ENCODE measurements at places on chromosomes 3 and 15.

- DNase-seq, result no peak
Observed at GRCh38 chr3:37859354-37859753, 2.3 kb upstream of the CTDSPL start.

GRCh38 chr3:114775395-114775794, 371.7 kb downstream of the ZBTB20 start:
- DNase-seq, result no peak

GRCh38 chr3:160784853-160785252, 28.8 kb downstream of the PPM1L start:
- DNase-seq, result no peak

DNA sequence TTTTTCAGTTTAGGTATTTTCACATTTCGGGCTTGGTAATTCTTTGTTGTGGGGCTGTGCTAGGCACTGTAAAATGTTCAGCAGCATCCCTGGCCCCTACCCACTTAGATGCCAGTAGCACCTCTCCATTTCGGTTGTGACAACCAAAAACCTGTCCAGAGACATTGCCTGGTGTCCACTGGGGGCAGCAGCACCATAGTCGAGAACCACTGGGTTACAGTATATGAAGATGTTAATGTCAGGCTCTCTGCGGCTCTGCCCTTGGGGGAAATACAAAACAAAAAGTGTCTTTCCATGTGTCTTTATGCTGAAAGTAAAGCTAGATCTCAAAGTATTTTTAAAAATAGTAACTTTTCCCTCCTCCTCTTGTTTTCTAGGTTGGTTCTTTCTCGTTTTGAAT, 177.2 kb downstream of the ITPR1 start:
- DNase-seq, result no peak

- no peak for DNase-seq
Observed at GRCh38 chr3:186979852-186980251, 49.5 kb downstream of the ST6GAL1 start.

DNA sequence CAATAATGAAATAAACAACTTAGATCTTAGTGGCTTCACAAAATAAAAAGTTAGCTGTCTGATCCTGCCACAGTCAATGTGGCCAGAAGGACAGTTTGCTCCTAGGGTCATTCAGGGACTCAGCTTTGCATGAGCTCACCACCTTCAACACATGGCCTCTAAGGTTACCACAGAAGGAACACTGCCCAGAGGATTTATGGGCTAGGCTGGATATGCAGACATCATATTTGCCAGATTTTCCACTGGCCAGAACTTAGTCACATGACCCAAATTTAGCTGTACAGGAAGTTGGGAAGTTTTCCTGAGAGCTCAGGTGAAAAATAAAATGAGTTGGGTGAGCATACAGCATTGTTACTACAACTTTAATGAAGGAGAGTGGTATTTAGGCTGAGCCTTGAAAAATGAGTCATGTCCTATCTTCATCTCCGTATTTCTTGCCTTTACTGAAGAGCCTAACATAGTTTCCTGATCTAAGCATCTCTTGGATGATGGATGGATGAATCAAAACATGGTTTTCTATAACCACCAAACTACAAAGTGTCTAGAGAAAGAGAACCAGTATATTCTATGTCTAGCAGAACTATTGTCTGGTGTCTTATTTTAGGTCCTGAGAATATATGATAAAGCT, 54.9 kb upstream of the TMEM108 start:
- no peak for DNase-seq

DNA sequence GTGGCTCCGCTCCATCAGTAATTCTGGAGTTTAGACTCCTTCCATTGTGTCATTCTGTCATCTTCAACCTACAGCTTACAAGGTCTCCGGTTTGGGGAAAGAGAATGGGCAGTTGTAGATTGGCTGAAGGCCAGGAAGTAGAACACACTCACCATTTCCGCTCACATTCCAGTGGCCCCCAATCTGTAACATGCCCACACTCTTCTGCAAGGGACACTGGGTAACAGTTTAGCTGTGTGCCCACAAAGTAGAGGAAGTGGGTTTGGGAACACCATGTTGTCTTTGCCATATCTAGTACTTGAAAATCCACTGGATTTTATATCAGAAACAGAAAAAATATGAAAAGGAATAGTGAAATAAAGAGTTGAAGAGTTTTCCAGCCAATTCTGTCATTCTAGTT, 153.5 kb downstream of the SV2B start:
- no peak for DNase-seq

GRCh38 chr15:31323627-31324026, 3.0 kb upstream of the KLF13 start:
- DNase-seq, result no peak

- DNase-seq, result no peak
Observed at GRCh38 chr3:129940086-129940485, 34.4 kb upstream of the TRH start.

GRCh38 chr15:40906991-40907802, 12.9 kb downstream of the VPS18 start:
- DNase-seq, result no peak

GRCh38 chr15:85760049-85760448, 34.7 kb downstream of the KLHL25 start:
- no peak for DNase-seq

- no peak for DNase-seq
Observed at GRCh38 chr15:58311556-58311955, 120.2 kb upstream of the LIPC start.

DNA sequence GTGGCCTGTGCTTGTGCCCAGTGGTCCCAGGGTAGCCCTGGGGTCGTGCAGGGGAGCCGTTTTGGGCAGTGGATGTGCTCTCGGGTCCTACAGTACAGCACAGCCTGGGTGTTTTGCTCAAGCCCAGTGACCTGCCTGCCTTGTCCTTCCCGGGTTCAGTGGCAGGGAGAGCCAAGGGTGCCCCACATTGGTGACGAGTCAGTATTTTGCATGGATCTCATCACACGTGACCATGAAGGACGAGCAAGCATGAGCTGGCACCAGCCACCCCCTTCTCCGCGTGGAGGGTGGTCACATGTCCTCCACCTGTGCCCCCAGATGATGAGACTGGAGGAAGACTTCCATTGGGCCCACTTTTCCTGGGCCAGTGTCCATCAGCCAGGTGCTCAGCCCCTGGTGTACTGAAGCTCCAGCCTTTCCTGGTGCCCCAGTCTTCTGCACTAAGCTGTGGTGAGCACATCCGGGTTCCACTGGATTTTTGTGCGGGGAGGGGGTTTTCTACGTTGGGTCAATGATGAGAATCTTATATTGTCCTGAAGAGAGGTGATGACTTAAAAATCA, 197.5 kb downstream of the UBE3A start:
- no peak for DNase-seq

GRCh38 chr3:191005790-191006189, 143.3 kb upstream of the GMNC start:
- no peak for DNase-seq

DNA sequence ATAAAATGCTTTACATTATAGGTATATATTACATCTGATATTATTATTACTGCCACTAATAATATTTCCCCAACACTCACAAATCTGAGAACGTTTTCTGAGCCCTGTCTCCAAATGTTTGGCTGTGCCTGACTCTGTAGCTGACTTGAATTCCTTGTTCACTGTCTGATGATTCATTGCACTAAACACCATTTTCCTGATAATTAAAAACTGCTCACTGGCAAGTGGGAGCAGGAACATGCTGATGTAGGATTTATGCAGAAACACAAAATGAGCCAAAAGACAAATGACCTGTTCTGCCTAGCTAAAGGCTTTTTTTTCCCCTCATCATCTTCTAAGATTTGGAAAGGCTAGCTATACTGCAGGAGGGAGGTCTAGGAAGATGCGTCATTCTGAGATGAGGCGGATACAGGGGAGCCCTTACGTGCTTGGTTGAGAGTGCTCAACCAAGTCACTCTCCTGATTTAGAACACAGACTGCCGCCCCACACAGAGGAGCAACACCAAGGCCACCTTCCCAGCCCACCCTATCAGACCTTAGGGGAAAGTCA, 380.7 kb downstream of the EPHB1 start:
- DNase-seq, result no peak

GRCh38 chr3:10337323-10338163, 16.6 kb upstream of the SEC13 start:
- no peak for DNase-seq

DNA sequence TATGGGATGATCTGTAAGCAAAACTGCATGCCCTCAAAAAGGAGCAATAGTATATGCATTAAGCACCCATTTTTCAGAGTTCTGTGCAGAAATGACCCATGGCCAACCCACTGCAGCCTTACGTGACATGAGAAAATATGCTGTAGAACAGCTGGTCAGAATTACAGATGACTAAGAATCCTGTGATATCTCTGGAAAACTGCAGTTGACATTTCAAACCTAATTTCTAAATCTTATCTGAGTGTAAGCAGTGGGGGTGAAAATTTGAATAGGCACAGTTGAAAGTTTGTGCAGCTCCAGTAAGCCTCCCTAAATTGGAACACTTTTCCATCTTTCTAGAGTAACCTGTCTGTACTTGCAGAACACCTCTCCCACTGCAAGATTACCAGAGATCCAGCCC, 28.7 kb upstream of the COL6A6 start:
- DNase-seq, result no peak

DNA sequence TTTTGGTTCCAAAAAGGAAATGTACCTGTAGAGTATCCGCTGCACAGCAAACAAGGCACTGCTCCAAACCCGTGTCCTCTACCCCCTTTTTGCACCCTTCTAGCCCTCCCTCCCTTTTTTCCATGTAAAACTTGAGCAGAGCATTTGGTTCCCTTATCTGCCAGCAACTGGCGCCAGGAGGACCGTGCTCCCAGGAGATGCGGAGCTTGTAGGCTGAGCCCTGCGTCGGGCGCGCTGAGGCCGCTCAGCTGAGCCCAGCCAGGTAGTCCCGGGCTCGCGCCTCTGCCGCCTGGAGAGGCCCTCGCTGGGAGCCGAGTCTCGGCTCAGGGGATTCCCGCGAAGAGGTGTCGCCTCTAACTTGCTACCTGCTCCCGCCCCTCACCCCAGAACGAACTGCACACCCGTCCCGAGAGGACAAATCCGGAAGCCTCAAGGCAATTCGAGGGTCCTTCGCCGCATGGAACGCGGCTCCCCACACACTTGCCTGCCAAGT, 575 bp downstream of the TRPM7 start:
- peak; percentile 32 for DNase-seq

- no peak for DNase-seq
Observed at GRCh38 chr15:69593981-69594966, 141.7 kb downstream of the RPLP1 start.

- no peak for DNase-seq
Observed at GRCh38 chr15:91238644-91239425, 138.8 kb downstream of the SV2B start.

DNA sequence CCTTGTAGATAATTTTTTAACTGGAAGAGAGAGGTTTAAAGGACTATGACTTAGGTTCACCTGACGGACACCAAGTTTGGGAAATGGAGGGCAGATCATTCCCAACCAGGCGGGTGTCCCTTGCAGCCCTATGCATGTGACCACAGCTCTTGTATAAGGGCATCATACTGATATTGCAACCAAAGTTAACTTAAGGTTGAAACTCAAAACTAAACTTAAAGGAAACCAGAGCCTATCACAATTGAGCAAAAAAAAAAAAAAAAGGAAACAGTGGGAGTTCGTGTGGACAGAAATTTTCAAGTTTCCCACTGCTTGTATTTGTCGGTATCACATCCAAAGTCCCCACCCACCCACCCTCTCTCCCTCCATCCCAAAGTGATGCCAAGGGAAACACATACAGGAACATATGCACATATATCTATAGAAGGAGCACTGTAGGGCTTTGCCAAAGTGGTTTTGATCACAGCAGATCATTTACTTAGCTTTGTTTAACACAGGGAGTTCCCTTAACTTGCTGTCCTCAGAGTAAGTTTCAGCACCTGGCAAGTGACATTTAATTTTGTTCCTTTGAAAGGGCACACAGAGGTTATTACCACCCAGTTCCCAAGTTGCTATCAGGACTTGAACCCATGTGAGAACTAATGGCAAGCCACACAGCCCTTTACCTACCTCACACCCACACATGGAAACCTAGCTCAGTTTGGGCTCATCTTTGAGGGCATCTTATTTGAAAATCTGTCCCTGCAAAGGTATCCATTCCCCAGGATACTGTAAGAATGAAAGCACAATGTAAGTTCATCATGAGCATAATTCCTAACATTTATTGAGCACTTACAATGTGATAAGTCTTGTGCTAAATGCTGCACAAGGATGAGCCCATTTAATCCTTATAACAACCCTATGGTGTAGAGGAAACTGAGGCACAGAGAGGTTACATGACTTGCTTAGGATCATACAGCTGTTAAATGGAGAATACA, 204.5 kb upstream of the CMC1 start:
- DNase-seq, result no peak

- DNase-seq, result no peak
Observed at GRCh38 chr3:38257583-38257982, 8.0 kb upstream of the SLC22A13 start.

DNA sequence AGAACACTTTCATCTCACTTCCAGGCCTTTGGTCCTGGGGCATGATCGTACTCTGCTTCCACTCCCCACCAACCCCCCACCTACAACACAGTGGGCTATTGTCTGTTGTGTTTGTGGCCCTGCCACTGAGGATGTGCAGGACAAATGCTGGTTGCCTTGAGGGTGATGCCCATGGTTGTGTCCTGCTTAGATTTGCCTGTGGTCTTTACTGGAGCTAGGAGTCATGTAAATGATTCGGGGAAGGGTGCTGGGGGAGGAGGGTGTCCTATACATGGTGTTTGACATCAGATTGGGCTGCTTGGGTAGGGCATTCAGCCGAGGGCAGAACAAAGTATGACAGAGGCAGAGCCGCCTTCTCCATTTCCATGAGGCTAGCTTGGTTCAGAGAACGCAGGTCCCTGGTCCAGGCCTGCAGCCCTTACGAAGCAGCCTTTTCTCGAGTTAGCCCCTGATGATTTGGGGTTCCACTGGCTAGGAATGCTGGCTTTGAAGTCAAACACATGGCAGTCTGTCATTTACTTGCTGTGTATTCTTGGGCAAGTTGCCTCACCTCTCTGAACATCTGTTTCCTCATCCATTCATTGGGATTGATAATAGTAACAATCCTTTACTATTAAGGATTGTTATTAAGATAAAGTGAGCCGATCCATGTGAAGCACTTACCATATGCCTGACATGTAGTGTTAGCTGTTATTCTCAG, 6.9 kb downstream of the CORO2B start:
- no peak for DNase-seq

DNA sequence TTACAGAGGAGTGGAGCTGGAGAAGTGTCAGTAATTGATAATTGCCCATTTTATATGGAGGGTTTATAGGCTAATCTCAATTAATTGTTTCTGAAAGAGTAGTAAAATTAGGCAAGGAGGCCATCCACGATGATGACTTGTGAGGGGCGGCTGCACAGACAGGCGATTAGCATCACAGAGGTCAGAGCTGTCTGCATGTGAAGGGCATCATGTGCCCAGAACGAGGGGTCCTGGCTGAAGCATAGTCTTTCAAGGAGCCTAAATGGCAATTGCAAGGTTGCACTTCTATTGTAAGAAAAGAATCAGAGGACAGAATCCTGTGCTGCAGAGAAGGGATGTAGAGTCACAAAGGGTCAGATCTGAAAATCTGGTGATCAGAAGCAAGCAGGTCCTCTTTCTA, 196.6 kb downstream of the EBLN2 start:
- no peak for DNase-seq

GRCh38 chr3:161793194-161793930, 296.8 kb downstream of the OTOL1 start:
- DNase-seq, result no peak

- DNase-seq, result no peak
Observed at GRCh38 chr3:42302924-42303634, 37.1 kb upstream of the CCK start.

GRCh38 chr3:173737167-173737808, 339.7 kb downstream of the NLGN1 start:
- DNase-seq, result no peak

GRCh38 chr3:170128259-170128976, 53.1 kb downstream of the PHC3 start:
- no peak for DNase-seq

GRCh38 chr15:41935566-41936020, 36.8 kb downstream of the EHD4 start:
- no peak for DNase-seq
